ENCODE measurements at places on chromosomes 7 and 10.
A peak's percentile ranks its signal among the peaks of the same experiment; 100 is the strongest.

DNA sequence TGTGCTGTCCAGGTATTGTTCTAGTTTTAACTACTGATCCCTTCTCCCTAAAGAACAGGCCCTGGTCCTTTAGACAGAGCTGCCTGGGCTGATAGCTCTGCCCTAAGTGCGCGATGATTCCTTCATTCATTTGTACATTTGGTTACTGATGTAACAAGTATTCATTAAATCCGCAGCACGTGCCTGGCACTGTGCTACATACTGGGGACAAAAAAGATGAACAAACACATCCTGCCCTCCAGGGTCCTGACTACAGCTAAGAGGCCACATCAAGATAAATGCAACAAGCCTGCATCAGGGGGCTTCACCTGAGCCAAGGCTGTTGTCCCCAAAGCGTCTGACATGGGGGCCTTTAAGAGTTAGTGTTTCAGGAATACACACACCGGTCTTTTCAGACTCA lies 99.0 kb upstream of the PODXL start:
- no peak for DNase-seq

DNA sequence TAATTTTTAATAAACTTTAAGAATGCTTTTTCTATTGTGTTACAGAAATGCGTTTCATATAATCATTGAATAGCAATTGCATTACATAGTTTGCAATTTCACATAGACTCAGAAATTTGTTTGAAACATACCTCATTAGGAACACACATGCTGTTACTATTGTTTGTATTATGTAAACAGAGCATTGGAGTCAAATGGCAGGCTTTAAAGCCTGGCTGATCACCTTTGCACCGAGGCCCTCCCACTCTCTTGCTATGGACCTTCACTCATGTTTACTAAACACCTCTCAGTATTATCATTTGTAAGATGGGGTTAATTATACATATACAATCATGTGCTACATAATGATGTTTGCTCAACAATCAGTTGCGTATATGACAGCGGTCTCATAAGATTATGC lies 203.6 kb upstream of the NPSR1 start:
- DNase-seq: no peak

- DNase-seq: no peak
Measured at GRCh38 chr7:111678281-111678680, 116.0 kb upstream of the IMMP2L start.

GRCh38 chr7:2477447-2478398 lies 1.5 kb upstream of the GRIFIN start:
- DNase-seq: no peak

DNA sequence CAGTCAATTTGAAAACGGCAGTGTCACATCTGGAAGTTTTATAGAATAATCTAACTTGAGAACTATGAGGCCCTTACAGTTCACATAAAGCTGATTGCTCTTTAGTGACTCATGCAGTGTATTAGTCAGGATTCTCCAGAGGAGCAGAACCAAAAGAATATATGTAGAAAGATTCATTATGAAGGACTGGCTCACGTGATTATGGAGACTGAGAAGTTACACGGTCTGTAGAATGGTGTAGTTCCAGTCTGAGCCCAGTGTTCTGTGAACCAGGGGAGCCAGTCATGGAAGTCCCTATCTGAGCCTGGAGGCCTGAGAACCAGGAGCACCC lies 21.5 kb downstream of the RBM33 start:
- no peak for DNase-seq

DNA sequence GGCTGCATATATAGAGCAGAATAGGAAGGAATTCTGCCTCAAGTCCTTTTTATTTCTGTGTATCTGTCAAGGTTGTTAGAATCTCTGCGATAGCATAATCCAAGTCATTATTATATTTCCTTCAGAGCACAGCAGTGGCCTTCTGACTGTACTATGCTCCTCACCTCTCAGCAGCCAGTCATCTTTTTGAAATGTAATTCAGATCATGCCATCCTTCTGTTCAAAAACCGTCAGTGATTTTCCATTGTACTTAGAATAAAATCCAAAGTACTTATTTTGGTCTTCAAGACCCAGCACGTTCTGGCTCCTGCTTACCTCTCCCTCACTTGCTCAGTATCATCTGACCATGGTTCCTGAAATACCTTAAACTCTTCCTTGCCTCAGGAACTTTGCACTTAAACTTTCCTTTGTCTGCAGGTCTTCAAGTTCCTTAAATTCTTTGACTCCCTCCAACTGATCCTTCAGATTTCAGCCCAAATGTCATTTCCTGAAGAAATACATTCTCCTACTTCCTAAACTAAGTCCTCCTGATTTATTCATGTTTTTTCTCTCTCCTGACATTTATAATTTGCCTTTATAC lies 112.4 kb downstream of the ST7 start:
- DNase-seq: no peak

DNA sequence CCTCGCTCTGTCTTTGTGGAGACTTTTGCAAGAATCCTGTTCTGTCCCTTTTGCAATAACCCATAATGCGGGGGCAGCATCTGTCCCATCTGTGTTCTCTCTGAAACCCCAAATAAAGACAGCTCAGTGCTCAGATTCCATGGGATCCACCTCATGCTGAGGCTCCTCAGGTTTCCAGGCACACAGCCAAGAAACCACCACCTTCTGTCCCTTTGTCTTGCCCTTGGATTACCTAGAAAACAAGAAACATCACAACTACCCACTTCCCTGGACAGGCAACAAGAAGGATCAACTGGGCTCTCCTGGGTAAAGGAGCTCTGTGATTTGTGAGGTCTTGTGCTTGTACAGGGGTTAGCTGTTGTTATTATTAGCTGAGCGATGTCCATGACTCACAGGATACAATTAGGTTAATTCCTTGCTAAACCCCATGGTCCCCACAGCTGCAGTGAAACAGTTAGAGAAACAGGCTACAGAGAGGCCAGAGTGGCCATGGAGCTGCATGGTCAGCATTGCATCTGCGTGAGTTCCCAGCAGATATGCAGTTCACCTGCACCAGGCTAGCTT lies 50.2 kb downstream of the CXCL12 start:
- DNase-seq: no peak

- DNase-seq: no peak
Measured at GRCh38 chr10:33345236-33345635, 10.8 kb upstream of the NRP1 start.

- DNase-seq: peak; percentile 77
Measured at GRCh38 chr10:48508791-48509772, 95.8 kb downstream of the ARHGAP22 start.

DNA sequence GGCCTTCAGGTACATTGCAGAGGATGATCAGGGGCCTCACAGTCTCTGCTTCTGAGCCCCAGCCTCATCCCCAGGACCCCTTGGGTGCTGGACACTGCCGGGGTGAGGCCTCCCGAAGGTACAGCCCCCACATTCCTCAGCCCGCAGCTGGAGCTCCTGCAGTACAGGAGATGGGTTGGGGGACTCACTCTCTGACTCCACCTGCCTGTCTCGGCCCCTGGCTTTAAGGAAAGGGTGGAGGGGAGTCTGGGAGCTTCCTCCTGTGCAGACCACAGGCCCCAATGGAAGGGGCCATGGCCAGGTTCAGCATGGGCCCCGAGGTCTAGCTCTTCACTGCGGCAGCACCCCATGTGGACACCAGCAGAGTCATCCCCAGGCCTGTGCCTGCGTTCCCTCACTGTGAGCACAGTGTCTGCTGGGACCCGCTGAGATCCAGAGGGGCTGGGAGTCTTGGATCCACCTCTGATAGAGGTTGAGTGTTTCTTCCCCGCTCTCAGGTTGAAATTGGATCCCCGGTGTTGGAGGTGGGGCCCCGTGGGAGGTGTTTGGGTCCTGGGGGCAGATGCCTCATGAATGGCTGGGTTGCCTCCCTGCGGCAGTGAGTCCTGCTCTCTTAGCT lies 99.9 kb downstream of the PRKAG2 start:
- no peak for DNase-seq

GRCh38 chr10:79189853-79190435 lies 121.2 kb downstream of the ZMIZ1 start:
- DNase-seq: no peak

DNA sequence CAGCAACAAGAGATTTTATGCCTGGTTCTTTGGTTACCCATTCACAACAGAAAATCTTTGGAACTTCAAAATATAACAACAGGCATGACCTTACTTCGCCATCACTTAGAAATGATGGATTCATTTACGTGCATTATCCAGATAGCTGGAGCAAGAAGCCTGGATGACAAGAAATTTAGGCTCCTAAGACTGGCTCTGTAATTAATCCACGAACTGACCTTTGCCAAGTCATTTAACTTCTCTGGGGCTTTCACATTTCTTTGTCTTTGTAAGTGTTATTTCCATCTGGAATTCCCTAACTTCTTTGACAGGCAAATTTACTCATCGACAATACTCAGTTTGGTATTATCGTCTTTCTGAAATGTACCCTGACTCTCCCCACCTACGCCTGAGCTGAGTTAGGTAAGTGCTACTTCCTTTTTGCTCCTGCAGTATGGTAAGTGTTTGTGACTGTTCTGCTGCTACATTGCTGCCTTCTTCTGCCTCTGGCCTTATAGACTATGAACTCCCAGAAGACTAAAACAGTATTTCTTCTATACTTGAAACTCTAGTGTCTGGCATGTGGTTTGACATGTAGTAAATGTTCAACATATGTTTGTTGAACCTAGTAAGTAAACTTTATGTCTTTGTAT lies 5.5 kb upstream of the MDFIC start:
- DNase-seq: no peak

Measured in lower leg skin (tissue), 4 donors.